ENCODE measurements at places on chromosomes 5 and 9.
A peak's percentile ranks its signal among the peaks of the same experiment; 100 is the strongest.

DNA sequence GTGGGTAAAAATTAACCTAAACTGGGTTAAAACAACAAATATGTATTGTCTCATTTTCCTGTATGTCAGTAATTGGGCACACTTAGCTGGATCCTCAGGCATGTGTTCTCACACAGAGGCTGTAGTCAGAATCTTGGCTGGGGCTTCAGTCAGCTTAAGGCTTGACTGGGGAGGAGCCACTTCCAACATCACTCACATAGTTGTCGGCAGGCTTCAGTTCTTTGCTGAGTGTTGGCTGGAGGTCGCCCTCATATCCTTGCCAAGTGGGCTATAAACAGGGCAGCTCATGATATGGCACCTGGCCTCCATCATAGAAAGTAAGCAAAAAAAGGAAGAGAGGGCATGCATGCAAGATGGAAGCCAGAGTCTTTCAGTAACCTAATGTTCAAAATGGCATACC lies 173.0 kb downstream of the GIN1 start:
- DNase-seq: no peak

- no peak for DNase-seq
Measured at GRCh38 chr5:73706963-73707362, 81.0 kb downstream of the ARHGEF28 start.

DNA sequence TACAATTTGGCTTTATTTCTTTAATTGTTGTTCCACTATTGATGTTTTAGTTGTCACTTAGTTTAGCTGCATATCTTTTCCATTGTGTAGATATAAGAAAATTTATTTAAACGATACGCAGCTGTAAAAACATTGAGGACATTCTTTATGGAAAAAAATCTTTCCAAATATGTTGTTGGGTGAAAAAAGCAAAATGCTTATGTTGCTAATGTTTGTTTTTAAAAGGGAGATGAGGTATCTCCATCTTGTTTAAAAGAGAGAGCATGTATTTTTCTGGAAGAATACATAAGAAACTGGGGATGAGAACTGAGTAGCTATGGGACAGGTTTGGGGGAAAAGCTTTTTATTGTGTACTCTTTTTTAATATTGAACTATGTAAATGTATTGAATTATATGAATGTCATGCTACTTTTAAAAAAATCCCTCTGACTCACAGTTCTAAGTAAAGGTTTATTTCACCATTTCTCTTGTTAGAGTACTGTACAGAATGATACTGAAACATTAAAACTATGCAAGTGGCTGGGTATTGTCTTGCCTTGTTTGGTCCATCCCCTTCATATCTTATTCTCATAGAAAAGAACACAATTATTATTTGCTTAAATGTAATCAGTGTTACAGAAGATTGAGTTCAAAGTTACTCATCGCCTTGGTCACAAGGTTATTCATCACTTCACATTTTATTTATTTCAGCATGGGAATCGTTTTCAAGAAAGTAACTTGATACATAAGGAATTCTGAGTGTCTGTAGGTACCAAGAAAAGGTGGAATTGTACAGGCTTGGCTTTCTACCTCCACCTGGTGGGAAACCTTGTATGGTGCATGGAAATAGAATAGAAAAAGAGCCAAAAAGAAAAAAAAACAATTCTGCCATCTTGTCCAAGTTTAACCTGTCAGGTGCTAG lies 85.8 kb downstream of the RIC1 start:
- DNase-seq: no peak

- no peak for DNase-seq
Measured at GRCh38 chr5:17730421-17730820, 96.2 kb downstream of the TAF11L14 start.

DNA sequence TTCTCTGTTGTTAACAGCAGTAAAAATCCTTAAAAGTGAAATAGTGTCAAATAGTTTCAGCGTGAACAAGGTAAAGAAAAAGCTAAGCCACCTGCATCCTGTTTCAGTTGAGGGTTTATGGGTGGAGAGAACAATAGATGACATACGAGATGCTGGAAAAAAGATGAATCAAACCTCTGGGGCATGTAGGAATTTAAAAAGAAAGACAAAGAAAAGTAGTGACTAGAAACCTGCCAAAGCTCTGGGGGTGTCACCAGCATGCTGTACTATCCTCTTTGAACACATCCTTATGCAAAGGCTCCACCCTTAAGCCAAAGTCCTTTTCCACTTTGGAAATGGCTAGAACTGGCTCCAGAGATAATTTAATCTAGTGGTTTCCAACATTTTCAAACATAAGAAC lies 22.2 kb downstream of the SCAI start:
- no peak for DNase-seq

DNA sequence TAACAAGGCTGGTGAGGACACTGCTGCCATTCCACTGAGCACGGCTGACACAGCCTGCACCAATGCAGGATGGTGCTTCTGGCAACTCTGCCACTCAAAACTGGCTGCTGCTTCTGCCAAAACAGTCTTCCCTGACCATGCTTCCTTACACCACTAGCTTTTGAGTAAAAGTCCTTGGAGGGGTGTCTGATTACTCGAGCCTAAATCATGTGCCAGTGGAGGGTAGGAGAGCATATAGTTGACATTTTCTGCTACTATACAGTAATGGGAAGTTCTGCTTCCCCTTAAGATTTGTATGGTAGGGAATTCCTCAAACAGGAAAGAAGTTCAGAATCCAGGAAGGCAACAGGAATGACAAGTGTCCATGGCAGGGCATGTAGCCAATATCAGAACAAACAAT lies 12.2 kb upstream of the PJA2 start:
- DNase-seq: no peak

DNA sequence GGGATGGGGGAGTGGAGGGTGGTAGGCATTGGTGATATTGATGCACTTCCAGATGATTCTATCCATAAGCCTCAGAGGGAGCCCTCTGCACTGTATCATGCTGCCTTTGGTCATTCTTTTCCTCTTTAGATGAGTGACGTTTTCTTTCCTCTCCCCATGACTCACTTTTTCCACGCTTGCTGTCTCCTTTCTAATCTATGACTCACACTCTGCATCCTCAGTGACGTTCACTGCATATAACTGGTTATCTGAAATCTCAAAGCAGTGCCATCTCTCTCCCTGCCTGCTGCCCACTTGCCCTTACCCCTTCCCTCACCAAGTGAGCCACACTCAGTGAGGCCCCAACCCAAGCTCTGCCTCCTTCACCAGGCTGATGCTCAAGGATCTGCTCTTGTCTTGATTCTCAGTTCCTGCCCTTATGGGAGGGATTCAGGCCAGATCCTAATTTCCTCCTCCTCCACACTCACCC lies 31.6 kb downstream of the PTGS1 start:
- DNase-seq: no peak

DNA sequence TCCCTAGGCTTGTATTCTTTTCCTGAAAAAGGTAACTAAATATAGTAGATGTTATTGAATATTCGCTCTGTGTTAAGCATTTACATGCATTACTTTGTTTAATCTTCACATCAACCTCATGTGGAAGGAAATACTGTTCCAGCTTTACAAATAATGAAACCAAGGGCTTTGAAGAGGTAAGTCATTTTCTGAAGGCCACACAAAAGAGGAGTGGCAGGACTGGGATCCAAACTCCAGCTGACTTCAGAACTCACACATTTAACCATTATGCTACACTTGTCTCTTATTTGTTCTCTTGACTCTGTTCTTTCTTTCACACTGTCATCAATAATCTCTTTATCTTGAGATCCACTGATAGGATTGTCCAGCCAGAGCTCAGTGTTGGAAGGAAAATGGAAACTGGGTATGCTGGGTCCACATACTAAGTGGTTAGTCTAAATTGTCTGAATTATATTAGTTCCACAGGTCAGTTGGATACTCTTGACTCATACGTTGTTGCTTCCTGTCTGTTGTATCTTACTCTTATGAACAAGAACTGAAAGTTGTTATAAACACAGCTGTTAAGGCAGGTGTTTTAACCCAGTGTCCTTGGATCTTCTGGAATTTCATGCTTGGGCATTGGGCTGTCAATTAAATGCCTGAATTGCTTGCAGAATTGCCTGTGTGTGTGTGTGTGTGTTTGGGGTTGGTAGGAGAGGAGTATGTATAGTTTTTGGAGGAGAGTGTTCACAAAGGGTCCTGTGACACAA lies 65.6 kb downstream of the TLE4 start:
- DNase-seq: no peak

GRCh38 chr5:61658592-61659008 lies 326.5 kb downstream of the ZSWIM6 start:
- peak; percentile 81 for DNase-seq
